ENCODE measurements at places on chromosomes 1 and 21. TPM values are rescaled to one million over a fixed set of nuclear protein-coding genes. Genes with fewer than 3 reads are reported as not detected.

The RHBDL2 gene
- total RNA-seq: not detected

The UBQLN4 gene
- 32.5 TPM for total RNA-seq

The FAM131C gene
- not detected for total RNA-seq

The SLC5A9 gene
- not detected for total RNA-seq

The C1orf226 gene
- total RNA-seq: not detected

Data from activated B cell treated with CpG ODN at 0.5 μM for 24 hours (primary cell).